AML-193 (cell line): ENCODE measurements at places on chromosomes 5 and 9.

DNA sequence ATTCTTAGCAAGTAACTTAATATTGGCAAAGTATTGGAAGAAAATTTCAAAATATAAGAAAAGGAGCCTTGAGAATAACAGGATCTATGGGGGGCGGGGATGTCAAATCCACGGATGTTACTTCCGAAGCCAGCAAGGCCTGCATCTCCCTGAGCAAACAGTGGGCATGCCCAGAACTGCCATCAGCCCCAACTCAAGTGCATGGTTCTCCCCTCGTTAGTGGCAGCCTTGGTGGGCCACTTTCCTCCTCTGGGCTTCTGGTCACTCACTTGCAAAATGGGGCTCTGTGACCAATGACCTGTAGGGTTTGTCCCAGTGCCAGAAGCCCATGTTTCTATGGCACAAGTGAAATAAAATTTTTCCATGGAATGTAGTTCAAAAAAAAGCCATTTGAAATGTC lies 27.2 kb upstream of the MED10 start:
- DNase-seq = no peak

DNA sequence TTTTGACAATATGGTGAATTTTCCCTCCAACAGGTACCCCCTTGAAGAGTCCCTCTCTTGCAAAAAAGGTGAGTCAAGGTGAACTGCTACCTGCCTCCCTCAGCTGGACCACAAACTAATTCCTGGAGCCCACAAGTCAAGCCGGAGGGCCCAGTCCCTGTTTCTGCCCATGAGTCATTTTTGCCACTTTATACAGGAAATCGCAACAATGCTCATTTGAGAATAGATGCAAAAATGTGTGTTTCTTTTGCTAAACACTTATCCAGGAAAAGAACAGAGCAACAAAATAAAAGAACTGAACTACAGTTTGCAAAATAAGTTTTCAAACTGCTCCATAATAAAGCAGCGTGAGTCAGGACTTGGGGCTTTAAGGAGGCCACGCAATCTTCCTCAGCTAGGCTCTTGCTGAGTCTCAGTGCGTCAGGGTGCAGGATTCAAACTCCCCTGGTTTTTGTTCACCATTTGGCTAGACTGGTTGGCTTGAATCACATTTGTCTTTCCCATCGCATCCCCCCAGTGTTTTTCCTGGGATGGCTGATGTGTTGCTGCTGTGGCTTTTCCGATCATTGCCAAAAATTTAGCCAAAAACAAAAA lies 102.7 kb downstream of the GOLPH3 start:
- no peak for DNase-seq

- DNase-seq = peak; percentile 47
Measured at GRCh38 chr5:103066326-103066725, 53.6 kb downstream of the GIN1 start.

DNA sequence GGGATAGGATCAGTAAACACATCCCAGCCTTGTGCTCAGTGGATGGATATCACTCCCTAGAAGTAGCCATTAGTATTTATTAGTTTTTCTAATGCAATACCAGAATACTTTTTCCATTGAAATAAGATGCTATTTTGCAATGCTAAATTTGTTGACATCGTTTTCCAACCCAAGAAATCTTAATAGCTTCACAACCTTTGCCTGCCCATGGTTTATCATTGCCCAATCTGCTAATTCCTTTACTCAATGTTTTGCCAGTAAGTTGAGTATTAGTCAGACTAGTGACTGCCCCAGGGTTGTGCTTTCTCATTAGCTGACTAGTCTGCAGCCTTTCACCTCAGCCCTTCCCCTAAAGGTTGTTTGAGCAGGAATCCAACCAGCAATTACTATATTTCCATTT lies 62.9 kb downstream of the NREP start:
- peak; percentile 18 for DNase-seq

- no peak for DNase-seq
Measured at GRCh38 chr9:34684145-34684544, 6.9 kb downstream of the CCL19 start.

DNA sequence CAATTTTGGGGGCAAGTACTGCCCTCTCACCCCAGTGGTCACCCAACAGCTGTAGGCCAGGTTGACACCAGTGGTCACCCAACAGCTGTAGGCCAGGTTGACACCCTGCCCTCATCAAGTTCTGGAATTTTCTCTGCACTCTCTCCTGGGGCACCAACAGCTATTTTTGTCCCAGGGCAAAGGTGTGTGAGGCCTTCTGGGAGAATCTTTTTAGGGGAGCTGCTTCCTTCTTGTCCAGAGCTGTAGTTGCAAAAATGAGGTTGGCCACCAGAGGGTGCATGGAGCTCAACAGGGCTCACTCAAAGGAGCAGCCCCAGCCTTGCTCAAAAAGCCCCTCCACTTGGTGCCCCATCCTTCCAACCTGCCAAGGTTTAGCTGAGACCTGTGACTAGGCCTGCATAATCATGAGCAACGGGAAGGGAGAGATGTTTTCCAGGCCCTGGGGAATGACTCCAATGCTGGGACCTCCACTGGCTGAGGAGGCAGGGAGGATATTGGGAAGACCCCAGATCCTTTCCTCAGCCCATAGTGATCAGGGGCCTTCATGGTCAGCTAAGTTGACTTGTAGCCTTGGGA lies 10.6 kb upstream of the P4HA2 start:
- DNase-seq = peak; percentile 33

DNA sequence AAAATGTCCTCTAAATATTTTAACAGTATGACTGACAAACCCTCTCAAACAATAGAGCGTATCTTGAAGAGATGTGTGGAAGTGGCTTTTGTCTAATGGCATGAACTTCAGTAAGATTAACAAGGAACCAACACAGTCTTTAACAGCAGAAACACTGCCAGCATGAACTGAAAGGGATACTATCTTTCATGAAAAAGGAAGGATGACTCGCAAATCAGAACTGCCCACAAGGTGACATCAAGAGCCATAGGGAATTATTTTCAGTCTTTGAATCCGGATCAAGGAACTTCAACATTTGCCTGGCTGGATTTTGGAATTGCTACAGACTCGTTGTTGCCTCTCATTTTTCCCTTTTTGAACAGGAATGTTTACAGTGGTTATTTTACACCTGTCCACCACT lies 5.1 kb upstream of the HEXB start:
- DNase-seq = no peak

DNA sequence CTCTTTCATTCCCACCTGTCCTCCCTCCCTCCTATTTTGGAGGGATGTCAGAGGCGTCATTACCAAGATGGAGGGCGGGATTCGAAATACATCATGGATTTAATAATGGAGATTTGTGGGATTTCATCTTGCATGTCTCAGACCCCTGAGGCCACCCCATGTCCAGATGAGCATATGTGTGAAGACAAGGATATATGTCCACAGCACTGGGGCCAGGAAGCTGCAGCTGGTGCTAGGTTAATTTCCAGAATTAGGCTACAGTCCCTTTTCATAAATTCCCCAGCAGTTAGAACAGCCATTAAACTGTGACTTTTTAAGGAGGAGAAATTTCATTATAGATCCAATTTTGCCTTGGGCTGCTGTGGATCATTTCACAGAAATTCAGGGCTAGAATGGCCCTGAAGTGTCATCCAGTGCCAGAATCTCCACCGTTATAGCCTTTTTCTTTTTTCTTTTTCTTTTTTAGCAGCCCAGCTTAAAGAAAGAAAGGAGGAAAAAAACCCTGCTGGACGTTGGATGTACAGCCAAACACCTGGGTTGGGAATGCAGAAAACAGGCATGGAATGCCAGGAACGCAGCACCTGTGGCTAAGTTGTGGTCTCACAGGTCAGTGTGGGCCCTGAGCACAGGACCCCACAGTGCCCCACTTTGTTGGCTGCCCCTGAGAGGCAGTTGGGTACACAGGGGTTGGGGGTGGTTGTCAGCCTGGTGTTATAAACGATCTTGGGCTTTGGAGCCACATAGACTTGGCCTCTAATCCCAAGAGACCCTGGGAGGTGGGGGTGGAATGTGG lies 50.2 kb upstream of the CXCL14 start:
- no peak for DNase-seq

DNA sequence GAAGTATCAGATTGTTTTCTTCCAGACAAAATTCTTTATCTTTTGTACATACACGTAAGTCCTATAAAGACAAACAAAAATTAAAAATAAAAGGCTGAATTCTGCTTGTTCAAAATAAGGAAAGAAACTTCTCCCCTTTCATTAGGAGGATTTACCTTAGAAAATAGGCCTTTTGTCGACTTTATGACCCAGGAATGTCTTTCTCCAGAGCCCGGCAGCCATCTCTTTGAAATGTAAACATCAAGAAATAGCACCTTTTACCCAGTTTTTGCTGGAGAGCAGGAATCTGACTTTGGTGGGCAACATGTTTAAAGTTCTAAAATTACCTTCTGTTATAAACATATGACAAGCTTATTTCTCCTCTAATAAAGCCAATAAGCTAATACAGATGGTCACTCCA lies 373.0 kb upstream of the FTMT start:
- DNase-seq = no peak

- peak; percentile 93 for DNase-seq
Measured at GRCh38 chr5:180519098-180519497, 24.9 kb downstream of the CNOT6 start.
